ENCODE measurements at places on chromosomes 2 and 18. TPM values are rescaled to one million over a fixed set of nuclear protein-coding genes. Genes with fewer than 3 reads are reported as not detected.

Gene TNFRSF11A
- 0.57 TPM for polyA plus RNA-seq

Gene TLX2
- 0.05 TPM for polyA plus RNA-seq

Gene NT5C1B
- polyA plus RNA-seq = not detected

Gene ICOS
- polyA plus RNA-seq = 1.2 TPM

Gene SP140L
- polyA plus RNA-seq = 35.1 TPM

- no peak for DNase-seq
These were observed 272.8 kb downstream of the RND3 start for GRCh38 chr2:150214626-150215025.

DNA sequence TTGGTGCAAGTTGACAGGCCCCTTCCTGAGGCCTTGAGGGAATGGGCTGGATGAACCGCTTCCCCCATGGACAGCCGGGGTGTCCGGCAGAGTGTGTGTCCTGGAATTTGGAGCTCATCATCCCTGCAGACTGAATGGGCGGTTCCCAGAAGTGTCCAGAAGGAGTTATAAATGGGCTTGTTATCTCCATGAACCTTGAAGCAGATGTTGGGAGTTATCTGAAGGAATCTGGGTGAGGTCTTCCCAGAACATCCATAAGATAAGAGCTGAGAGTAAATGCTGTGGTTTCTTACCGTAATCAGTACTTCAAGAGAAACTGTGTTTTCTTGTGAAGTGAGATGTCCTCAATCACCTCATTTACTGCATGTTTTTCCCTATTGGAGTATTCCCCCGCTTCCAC lies 21.1 kb downstream of the PLB1 start:
- DNase-seq = no peak

DNA sequence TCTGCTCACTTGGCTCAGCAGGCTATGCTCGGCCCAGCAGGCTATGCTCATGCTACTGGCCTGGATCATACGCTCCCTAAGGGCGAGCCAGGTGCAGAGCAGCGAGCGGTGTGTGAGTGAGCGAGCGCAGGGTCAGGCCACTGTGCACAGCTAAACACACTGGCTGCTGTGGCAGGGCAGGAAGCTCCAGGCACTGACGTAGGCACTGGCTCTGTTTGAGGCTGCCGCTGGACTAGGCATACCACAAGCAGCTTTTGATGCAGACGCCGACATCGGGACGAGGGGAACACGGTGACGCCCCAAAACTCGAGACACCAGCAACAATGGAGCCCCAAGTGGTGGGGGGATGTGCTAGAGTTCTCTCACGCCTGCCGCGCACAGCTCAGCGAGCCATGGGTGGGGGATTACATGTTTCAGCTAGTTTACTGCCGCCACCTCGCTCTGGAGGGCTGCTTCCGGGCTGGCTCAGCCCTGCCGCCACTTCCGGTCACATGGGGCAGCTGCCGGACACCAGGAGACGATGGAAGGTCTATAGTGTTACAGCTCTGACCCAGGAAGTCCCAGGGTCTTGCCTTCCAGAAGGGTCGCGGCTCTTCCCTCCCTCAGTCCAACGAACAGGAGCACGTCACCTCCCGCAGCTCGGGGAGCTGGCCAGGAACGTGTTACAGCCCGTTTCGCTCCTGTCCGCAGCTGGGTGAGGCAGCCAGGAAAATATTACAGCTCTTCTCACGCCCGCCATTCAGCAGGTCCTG lies 1176.9 kb upstream of the LRRTM1 start:
- DNase-seq = peak; percentile 63

- DNase-seq = no peak
These were observed 44.5 kb upstream of the SEMA4C start for GRCh38 chr2:96914332-96914731.

DNA sequence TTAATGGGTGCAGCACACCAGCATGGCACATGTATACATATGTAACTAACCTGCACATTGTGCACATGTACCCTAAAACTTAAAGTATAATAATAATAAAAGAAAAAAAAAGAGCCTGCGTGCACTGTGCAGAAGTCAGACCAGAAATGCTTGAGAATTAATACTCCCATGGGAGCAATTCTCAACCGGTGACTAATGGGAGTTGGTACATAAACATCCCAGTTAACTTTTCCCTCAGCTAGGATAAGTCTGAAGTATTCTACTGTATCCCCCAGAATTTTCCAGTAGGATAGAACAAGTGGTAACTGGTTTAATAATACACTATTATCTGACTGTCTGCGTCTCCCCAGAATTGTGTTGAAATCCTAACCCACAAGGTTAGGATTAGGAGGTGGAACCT lies 113.6 kb upstream of the COL5A2 start:
- DNase-seq = no peak

GRCh38 chr2:78541451-78542267 lies 483.8 kb upstream of the REG3G start:
- no peak for DNase-seq

- DNase-seq = no peak
These were observed 31.6 kb downstream of the LIMS1 start for GRCh38 chr2:108565778-108566375.

DNA sequence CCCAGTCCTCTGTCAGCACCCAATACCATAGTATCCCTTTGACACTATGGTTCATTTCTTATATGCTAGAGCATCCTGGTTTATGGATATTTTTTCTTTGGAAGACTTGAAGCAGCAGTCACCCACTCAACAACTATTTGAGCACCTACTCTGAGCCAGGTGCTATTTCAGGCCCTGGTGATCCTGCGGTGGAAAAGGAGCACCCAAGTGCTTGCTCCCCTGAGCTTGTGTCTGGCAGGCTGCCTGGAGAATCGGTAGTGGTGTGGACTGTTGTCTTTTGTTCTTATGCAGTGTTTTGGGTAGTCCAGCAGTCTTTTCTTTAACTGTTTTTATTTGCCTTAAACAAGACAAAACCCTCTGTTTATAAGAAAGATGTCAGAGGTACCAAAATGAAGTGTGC lies 28.9 kb downstream of the NCK2 start:
- DNase-seq = no peak

GRCh38 chr2:11904029-11904428 lies 157.6 kb downstream of the LPIN1 start:
- peak; percentile 83 for DNase-seq

- DNase-seq = peak; percentile 98
These were observed at the start of gene PLEKHA3 for GRCh38 chr2:178480227-178481181. TSS of gene PLEKHA3 (plus strand) at chr2:178480457. CDS start at chr2:178480870, 413 bp downstream.

DNA sequence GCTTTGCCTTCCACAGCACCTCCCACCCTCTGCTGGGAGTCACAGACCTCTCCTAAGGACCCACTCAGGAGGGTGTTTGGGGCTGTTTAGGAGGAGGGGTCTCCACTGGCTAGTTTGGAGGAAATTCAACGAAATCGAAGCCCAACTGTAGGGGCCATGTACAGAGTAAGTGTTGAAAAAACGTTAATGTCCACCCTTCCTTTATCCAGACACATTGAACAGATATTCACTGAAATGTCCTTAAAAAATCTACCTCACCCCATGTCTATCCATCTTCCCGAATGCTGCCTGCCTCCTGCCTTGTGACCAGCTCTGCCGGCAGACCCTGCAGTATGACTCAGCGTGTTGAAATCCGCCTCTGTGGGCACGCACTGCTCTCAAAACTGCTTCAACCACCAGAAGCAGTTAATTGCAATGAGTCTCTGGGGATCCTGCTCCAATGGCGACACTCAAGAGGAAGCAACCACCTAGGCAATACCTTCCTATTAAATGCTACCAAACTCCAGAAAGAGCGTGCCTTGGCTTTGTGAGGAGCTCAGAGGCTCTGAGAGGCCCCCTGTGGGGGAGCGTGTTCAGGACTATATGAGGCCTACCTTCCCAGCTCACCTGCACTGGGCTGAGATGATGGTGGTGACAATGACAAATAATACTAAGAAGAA lies 61.4 kb upstream of the RTN4 start:
- DNase-seq = peak; percentile 80

DNA sequence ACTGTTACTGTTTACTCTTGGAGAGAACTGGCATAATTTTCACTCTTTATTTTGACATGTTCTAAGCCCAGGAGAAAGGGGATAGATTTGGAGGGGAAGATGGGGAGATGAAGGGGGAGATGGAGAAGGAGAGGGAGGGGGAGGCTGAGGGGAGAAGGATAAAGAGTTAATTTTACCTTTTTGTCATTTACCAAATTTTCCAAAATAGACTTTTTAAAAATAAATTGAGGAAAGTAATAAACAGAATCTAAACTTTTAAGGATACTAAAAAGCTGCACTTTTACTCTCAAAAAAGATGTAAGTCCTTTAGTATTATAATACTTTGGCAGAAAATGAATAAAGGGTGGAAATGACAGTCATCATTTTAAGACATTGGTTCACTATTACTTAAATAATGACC lies 12.3 kb downstream of the MMADHC start:
- DNase-seq = no peak

GRCh38 chr2:200702646-200703118 lies 109.0 kb upstream of the BZW1 start:
- no peak for DNase-seq

DNA sequence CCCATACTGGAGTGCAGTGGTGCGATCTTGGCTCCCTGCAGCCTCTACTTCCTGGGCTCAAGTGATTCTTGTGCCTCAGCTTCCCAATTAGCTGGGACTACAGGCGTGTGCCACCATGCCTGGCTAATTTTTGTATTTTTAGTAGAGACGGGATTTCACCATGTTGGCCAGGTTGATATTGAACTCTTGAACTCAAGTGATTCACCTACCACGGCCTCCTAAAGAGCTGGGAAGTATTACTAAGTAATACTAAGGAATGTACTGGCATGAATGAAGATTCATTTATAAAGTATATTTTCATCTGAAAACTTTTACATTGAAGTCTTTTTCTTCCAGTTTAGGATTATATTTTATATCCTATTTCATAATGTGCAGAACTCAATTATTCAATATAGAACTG lies 38.1 kb downstream of the NUP35 start:
- no peak for DNase-seq

DNA sequence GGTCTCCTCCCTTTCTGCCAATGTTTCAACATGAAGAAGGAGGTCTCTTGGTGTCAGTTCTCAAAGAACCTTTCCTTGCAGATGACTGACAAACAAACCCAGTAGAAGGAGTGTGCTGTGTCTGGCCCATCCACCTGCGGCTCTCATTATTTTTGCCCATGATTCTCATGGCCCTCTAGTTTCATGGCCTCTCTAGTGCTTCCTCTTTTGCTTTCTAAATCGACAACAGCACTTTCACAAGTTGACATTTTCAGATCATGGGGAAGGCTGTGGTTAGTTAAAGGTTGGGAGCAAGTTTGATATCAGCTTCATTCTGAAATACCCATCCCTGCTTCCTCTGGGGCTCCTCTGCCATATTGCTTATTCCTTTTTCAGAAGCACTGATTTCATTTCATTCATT lies 805.2 kb downstream of the SLC4A3 start:
- no peak for DNase-seq

Measured in spleen (tissue), 13 donors.